ENCODE measurements at places on chromosomes 3 and 15.

DNA sequence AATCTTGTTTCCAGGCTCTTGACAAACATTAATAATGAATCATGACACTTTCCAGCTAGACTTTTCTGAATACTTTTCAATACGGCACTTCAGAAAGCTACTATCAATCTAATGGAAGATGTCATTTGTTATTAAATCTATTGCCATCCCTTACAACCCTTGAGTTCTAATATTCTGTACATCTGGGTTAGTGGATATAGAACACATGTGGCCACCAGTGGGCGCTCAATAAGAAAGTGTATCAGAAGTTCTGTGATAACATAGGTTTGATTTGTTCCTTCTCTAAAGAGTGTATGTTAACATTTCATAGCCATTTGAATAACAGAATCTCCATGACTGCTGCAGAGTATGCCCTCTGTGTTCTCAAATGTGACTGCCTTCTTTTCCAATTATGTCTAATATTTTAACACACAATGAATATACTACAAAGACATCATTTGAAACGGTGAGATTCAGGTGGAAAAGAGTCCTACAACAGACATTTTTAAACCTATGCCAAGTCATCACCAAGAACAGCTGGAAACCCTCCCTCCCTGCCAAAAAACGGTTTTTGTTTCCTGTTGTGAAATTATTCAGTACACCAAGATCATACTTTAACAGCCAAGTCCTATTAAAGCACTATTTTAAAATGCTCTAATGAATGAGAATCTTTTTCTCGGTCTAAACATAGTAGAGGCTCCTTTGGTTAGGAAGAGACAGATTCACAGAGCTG, 22.2 kb downstream of the ALDH1A2 start:
- H3K36me3 ChIP-seq: no peaks in the 10 kb centered on the region
- H3K4me3 ChIP-seq: no peak overlapping the region
- H3K27ac ChIP-seq: no peak overlapping the region
- H3K4me1 ChIP-seq: no peaks in the 10 kb centered on the region

- no peak overlapping the region for H3K4me3 ChIP-seq
- H3K4me1 ChIP-seq: no peaks in the 10 kb centered on the region
- no peak overlapping the region for H3K27ac ChIP-seq
These were observed 116.7 kb downstream of the NR1I2 start for GRCh38 chr3:119898478-119899191.

- H3K27me3 ChIP-seq: no peaks in the 10 kb centered on the region
- H3K4me3 ChIP-seq: no peak overlapping the region
- H3K4me1 ChIP-seq: peaks cover 9% of the 10 kb centered on the region
- no peak overlapping the region for H3K27ac ChIP-seq
These were observed 16.4 kb downstream of the NECTIN3 start for GRCh38 chr3:111087924-111088469.

DNA sequence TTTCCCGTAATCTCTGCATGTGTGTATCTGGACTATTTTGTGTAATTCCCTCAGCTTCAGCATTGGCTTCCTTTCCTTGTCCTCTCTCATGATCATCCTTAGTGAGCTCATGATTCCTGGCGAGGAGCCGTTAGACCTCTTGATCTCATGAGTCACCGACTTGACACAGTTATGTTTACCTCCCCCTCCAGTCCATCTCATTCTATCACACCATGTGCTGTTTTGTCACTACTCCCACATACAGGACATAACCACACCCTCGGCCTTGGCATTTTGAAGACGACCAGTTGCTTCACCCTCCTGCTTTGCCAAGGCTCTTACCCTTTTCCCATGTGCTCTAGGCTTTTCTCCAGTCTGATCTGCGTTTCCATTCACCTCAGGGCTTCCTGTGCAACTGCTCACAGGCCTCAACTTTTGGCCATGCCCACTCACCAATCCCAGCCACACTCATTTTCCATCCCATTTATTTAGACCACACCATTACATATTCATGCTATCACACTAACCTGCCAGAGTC, 41.5 kb downstream of the CP start:
- H3K36me3 ChIP-seq: no peaks in the 10 kb centered on the region
- peak; percentile 94 for DNase-seq
- peak overlapping the region; percentile 89 for H3K27ac ChIP-seq
- H3K4me3 ChIP-seq: no peak overlapping the region

GRCh38 chr3:45816544-45816943, 20.2 kb upstream of the SLC6A20 start:
- H3K4me3 ChIP-seq: no peak overlapping the region
- no peaks in the 10 kb centered on the region for H3K36me3 ChIP-seq
- no peaks in the 10 kb centered on the region for H3K27me3 ChIP-seq
- H3K27ac ChIP-seq: no peak overlapping the region
- DNase-seq: peak; percentile 40
- H3K4me1 ChIP-seq: peaks cover 14% of the 10 kb centered on the region

All from adrenal gland (tissue), 19 donors.